RPMI7951 (cell line): ENCODE measurements at places on chromosomes 16 and 17. TPM values are rescaled to one million over a fixed set of nuclear protein-coding genes. Genes with fewer than 3 reads are reported as not detected.

PPY gene
- total RNA-seq, result not detected in 2 replicates

CCL7 gene
- 0.68 TPM in 1 of 2 replicates, not detected in the other for total RNA-seq

MYH2 gene
- total RNA-seq, result not detected in 2 replicates

TNFRSF17 gene
- 0.48 TPM in 1 of 2 replicates, not detected in the other for total RNA-seq

CEP95 gene
- total RNA-seq, result 18.0 and 20.2 TPM in 2 replicates

JMJD8 gene
- 38.4 and 47.1 TPM in 2 replicates for total RNA-seq

SLFN11 gene
- total RNA-seq, result 32.7 and 41.2 TPM in 2 replicates

SKAP1 gene
- 0.49 TPM in 1 of 2 replicates, not detected in the other for total RNA-seq

SOST gene
- not detected in 2 replicates for total RNA-seq

QRICH2 gene
- 0.48 and 0.59 TPM in 2 replicates for total RNA-seq

CBFA2T3 gene
- total RNA-seq, result not detected in 2 replicates

HSD11B2 gene
- not detected in 2 replicates for total RNA-seq

KIF1C gene
- total RNA-seq, result 21.4 and 32.9 TPM in 2 replicates

ZFPM1 gene
- 0.88 and 1.1 TPM in 2 replicates for total RNA-seq

CDRT4 gene
- 0.24 and 0.49 TPM in 2 replicates for total RNA-seq

GNAO1 gene
- total RNA-seq, result 3.4 and 4.2 TPM in 2 replicates

HBA2 gene
- not detected in 2 replicates for total RNA-seq

MGAT5B gene
- 4.9 and 6.9 TPM in 2 replicates for total RNA-seq

MYOCD gene
- total RNA-seq, result not detected in 2 replicates

KCNH4 gene
- total RNA-seq, result 0.12 TPM in 1 of 2 replicates, not detected in the other

EPN3 gene
- not detected in 2 replicates for total RNA-seq

BORCS6 gene
- total RNA-seq, result 3.0 and 5.9 TPM in 2 replicates
